Amniotic stem cell (primary cell): ENCODE measurements at places on chromosomes 6 and 20.

GRCh38 chr20:48747840-48748414 lies 79.9 kb downstream of the PREX1 start:
- no peak for DNase-seq

DNA sequence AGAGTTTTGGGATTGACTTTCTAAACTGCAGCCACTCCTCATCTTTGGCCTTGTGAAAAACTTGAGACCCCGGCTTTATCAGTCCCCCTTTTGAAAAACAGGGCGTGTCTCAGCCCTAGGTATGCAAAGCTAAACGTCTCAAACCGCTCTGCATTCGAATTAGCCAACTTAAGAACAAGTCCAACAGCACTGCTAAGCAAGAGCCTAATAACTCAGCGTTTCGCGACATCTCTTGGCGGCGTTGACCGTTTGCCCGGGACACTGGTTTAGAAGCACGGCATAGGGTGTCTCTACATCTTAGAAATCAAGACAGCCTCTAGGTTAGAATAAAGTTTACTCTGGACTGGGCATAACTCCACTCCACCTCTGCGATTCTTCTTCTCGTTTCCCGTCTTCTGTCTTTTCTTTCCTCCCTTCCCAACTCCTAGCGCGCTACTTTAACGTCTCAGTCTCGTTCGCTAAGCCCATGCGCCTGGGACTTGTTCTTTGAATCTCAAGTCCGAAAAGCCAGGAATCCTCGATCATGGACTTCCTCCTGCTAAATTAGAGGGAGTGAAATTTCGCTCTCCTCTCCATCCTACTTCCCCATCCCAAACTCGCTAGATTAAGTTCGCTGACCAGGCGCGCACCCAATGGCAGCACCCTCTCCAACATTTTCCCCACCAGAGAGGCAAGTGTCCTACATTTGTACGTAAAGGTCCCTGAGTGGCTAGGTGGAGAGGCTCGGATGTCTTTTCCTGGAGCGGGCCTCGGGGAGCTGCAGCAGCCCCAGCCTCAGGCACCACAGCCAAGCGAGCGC lies 10.5 kb upstream of the TFAP2A start:
- DNase-seq = no peak

DNA sequence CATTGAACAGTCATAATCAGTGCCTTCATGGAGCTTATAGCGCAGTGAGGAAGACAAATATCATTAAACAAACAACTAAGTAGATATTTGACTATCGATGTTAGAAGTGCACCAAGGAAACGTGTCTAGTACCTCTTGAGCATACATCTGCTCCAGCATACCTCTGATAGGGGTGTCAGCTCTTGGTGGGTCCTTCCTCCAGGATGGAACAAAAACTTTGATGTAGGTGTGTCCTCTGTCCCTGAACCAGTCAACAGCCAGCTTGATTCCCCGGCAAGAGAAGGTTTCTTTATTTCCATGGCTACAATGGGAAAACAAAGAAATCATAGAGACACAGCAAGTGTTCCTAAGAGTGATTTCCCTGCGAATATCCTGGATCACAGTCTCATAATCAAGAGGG lies 23.1 kb downstream of the ZC3H12D start:
- no peak for DNase-seq

GRCh38 chr6:5084360-5084780 lies 771 bp upstream of the PPP1R3G start:
- no peak for DNase-seq

GRCh38 chr20:45235995-45236394 lies 14.8 kb downstream of the SEMG2 start:
- no peak for DNase-seq

- DNase-seq = peak; percentile 6
Measured at GRCh38 chr6:82072751-82073150, 174.8 kb downstream of the IBTK start.

DNA sequence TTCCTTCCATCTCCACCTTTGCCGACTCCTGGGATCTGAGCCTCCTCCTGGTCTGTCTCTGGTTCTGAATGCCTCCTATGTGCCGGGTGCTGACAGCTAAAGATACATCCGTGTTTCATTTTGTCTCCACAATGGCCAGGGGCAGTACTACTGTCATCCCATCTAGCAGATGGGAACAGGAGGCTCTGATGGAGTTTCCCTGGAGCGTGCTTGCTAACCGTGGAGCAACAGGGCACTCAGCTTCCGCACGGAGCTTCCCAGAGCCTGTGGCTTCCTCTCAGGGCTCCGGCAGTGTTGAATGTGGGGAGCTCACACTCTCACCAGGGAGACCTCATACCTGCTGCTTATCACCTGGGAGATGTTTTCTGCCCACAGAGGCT lies 11.9 kb upstream of the NPBWR2 start:
- DNase-seq = no peak

DNA sequence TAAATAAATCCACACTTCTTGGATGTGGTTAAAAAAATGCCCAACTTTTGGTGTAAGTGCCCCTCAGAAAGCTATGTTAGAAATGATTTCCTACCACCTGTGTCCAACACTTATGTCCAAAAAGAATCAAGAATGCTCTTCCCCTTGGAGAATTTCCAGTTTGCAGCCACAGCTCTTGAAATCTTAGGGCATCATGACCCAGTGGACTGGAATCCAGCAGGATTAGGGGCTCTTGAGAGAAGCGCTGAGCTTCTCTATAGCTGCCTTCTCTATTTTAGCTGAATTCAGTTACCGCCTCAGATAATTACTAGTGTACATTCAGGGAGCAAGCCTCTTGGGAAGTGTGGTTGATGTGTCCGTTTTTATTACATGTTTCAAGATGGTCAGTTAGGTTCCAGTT lies 2.5 kb downstream of the PHACTR1 start:
- DNase-seq = no peak

GRCh38 chr20:50460608-50461267 lies 49.4 kb upstream of the PTPN1 start:
- peak; percentile 40 for DNase-seq

DNA sequence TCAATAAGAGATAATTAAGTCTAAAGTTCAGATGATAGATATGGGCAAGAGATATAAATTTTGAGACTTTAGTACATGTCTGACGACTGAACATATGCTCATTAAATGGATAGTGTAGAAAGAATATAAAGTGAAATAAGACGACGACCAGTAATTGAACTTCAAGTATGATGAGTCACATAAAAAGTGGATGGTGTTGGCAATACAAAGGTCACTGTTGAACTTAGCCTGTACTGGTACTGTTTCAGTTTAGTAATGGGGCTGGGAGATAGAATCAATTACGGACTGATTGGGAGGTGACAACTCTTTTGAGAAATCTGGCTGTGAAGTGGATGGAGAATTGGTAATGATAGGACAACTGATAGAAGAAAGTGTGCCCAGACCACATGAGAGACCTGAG lies 68.1 kb downstream of the IBTK start:
- DNase-seq = no peak

GRCh38 chr6:34468378-34468892 lies 2.6 kb downstream of the PACSIN1 start:
- DNase-seq = no peak

- DNase-seq = no peak
Measured at GRCh38 chr6:112253498-112253840, 898 bp downstream of the LAMA4 start.

DNA sequence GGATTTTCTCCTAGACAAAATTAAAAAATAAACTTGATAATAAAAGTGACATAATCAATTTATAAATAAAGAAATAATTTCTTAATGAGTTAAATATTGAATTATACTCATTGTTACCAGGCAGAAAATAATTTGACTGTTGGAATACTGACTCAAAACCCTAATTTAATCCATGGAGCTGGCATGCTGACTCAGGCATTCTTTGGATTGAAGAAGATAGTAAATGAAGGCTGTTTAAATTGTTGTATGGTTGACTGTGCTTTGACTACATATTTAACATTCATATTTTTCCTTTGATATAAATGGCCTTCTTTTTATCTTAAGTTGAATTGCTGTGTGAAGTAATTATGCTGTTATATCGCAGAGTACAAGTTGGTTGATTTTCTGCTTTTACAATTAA lies 11.7 kb downstream of the MANEA start:
- no peak for DNase-seq

- DNase-seq = no peak
Measured at GRCh38 chr6:18527836-18528743, 140.9 kb downstream of the RNF144B start.

DNA sequence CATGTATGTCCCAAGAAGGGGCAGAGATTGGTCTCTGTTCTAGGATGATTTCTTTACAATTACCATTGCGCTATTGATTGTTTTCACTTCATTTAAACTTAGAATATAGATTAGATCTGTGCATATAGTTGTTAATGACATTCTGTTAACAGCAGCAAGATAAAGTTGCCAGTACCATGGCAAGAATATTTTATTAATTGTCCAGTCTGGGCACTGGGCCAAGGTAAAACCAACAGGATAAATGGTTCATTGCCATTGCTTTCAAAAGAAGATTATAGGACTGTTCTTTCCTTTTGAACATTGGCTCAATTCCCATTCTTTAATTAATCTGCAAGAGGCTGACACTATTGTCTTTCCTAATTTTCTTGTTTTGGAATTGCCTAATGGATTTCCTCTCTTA lies 592.4 kb downstream of the RFPL4B start:
- no peak for DNase-seq

GRCh38 chr6:134177236-134177635 lies 124.8 kb upstream of the SLC2A12 start:
- DNase-seq = no peak

DNA sequence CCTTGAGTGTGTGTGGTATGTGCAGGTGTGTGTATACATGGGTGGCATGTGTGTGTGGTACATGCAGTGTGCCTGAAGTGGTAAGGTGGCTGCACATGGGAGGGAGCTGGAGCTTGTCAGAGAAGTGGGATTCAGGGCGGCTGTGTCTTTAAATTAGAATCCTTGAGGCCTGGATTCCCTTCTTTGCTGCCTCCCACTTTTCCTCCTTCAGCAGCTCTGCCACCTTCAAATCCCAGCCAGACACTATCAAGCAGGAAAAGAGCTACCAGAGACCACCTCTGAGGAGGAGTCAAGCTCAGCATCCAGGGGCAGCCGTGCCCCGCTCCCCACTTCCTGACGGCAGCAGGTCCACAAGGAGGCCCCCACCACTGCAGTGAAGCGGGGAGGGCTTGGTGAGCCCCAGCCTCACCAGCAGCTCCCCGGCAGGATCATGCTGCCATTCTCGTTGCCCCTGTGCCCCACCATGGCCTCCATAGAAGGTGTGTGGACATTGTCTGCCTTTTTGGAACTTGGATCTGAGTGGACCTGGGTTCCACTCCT lies 131.0 kb upstream of the MLN start:
- DNase-seq = no peak

GRCh38 chr20:44629542-44629941 lies 22.0 kb downstream of the ADA start:
- DNase-seq = no peak

- DNase-seq = no peak
Measured at GRCh38 chr20:60446267-60447111, 488.3 kb downstream of the CDH26 start.

DNA sequence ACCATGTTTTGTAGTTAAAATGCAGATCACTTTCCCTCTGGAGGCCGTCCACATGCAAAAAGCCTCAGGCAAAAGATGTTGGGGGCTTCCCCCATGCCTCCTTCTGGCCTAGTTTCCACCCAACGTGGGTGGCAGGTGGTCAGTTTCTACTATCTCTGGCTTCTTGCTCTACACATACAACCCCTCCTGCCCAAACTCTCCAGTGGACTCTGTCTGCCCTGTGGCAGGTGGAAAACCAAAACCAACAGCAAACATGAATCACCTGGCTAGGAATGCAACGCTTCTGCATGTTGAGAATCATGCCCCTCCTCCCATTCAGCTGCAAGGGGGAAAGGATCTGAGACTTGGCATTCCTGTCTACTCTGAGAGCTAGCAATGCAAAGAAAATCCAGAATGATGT lies 94.8 kb downstream of the MBOAT1 start:
- DNase-seq = no peak

DNA sequence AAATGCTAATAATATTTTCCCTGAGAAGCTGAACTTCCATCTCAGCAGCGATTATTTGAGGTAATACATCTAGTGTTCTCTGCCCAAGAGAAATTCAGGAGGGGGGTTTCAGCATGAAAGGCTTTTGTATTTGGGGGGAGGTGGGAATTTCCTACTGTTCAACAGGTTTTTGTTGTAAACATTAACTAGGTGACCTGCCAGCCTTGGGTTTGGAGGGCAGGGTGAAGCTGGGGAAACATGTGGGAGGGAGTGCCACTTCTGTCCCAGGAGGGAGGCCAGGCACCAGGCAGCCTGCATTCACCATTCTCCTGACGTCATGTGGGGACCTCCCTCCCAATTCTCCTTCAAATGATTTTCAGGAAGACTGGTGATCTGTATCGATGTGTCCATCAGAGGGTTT lies 37.7 kb upstream of the PKHD1 start:
- DNase-seq = no peak

DNA sequence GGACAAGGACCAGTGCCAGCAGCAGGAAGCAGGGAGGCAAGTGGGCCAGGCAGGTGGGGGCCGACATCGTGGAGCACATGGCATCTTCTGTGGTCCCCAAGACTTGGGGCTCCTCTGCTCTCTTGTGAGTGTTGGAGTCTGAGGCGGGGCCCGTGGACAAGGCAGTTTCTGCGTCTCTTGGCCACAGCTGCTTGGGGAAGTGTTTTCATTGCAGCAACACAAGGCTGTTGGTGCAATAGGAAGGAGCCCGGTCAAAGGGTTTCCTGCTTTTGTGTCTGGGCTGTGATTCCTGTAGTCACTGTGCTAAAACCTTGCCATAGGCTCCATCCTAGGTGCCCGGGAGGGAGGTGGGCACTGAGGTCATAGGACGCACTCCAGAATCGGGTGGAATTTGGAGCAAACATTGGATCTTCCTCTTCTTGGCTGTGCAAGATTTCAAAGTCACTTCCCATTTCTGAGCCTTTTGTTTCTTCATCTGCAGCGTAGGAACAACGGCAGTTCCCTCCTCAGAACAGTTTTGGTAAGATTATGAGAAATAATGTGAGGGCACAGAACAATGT lies at the start of gene SIRPB2:
TSS of gene SIRPB2 (minus strand) at position 140 of the 560 bp plus-strand sequence. CDS start at position 79, 61 bp downstream.
- DNase-seq = no peak

GRCh38 chr6:128803911-128804310 lies 79.0 kb upstream of the LAMA2 start:
- DNase-seq = no peak

DNA sequence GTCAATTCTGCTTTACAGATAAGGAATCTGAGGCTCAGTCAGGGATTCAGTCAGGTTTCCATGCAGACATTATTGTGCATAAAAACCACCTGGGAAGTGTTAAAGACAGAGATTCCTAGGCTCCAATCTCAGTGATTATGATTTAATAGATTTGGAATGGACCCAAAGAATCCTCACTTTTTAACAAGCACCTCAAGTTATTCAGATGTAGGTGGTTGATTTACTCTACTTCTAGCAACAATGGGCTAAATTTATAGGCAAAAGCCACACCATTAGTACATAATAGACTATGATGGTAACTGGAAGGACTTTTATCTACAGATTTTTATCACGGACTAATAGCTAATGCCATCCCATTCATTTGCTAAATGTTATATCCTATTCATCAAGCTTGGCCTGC lies 9.0 kb downstream of the ENPP1 start:
- DNase-seq = no peak

GRCh38 chr6:144087789-144088426 lies 7.5 kb downstream of the SF3B5 start:
- DNase-seq = no peak

- DNase-seq = no peak
Measured at GRCh38 chr6:1382883-1383728, 6.3 kb upstream of the FOXF2 start.
